ENCODE measurements at places on chromosomes 3 and 15. TPM values are rescaled to one million over a fixed set of nuclear protein-coding genes. Genes with fewer than 3 reads are reported as not detected.

TJP1 gene
- 80.4 TPM for total RNA-seq

ARRDC4 gene
- total RNA-seq, result 43.8 TPM

FYCO1 gene
- 3.1 TPM for total RNA-seq

AADACL2 gene
- total RNA-seq, result not detected

PLSCR2 gene
- not detected for total RNA-seq

CCR3 gene
- total RNA-seq, result not detected

ALDH1L1 gene
- 2.8 TPM for total RNA-seq

CILP gene
- 0.63 TPM for total RNA-seq

HRG gene
- total RNA-seq, result not detected

RETNLB gene
- total RNA-seq, result not detected

ARNT2 gene
- total RNA-seq, result 69.2 TPM

POPDC2 gene
- total RNA-seq, result 2.5 TPM

ADAMTS9 gene
- total RNA-seq, result 26.0 TPM

FOXB1 gene
- total RNA-seq, result not detected

VGLL3 gene
- 0.94 TPM for total RNA-seq

DUOXA2 gene
- not detected for total RNA-seq

IQSEC1 gene
- 32.9 TPM for total RNA-seq

LRRC49 gene
- total RNA-seq, result 201 TPM

ANKRD34C gene
- total RNA-seq, result not detected

CYP1A2 gene
- not detected for total RNA-seq

MUSTN1 gene
- not detected for total RNA-seq

ROBO2 gene
- total RNA-seq, result 526 TPM

Data from parietal lobe (tissue), 2 donors.